Activated T-helper 9 cell treated with anti-CD3 and anti-CD28 coated beads, Interleukin-2, amount 50 U/mL, for 16 hours (primary cell): ENCODE measurements at places on chromosomes 2 and 18.

DNA sequence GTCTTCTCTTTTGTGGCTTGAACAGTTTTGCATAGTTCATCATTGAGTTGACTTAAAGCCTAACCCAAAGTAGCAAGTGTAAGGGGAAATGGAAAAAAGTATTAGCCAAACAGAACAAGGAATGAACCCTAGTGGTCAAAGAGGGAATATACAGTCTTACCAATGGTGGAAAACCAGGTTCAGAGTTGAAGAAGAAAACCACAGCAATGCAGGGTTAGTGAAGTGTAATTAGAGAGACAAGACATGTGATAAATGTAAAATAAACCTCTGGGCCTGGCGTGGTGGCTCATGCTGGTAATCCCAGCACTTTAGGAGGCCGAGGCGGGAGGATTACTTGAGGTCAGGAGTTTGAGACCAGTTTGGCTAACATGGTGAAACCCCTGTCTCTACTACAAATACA is 2.4 kb downstream of the TTN start:
- no peak for DNase-seq

DNA sequence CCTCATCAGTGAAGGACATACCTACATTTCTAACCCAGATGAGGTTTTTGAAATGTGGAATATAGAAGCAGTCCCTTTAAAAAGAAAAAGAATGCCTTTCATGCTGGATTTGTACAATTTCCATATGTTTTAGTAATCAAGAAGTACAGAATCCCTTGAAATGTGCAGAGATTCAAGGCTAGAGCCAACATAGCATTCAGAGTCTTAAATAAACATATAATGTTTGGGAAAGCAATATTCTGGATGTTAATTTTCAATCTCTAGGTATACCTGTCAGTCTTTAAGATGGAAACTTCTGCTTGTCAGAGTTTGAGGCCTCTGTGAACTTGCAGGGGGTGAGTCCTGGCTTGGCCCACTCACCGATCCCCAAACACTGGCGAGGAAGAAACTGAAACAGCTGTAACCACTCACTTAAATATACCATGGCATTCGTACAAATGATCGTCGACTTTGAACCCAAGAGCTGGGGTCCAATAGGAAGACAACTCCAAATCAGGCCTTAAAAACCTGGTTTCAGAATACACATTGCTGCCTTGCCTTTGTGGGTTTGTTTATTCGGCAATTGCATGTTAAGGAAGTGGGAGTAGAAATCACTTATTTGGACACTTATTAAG is 132.8 kb upstream of the NCK2 start:
- DNase-seq = no peak

DNA sequence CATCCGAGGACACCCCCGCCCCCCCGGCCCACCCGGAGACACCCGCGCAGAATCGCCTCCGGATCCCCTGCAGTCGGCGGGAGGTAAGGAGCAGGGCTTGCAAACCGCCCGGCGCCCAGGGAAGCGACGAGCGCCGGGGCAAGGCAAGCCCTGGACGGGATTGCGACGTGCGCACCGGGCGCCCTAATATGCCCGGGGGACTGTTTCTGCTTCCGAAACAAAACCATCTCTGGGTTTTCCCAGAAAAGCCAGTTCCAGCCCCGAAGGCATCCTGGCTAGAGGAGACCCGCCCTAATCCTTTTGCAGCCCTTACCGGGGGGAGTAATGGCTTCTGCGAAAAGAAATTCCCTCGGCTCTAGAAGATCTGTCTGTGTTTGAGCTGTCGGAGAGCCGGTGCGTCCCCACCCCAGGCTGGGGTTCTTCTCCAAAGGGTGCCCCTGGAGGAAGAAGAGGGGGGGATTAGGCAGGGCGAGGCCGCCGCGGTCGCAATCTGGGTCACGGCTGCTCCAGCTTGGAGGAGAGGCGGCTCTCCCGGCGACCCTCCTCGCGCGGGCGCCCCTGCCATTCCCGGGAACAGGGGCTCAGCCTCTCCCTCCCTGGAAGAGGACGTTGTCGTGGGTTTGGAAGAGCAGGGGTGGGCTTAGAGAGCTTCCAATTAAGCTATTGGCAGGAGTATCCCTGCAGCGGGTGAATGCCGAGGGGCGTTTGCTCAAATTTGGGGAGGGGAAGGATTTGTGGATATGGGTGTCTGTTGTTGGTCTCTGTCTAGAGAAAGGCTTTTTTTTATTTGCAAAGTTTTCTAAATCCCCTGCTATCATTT is 521 bp downstream of the MYCN start:
- no peak for DNase-seq

DNA sequence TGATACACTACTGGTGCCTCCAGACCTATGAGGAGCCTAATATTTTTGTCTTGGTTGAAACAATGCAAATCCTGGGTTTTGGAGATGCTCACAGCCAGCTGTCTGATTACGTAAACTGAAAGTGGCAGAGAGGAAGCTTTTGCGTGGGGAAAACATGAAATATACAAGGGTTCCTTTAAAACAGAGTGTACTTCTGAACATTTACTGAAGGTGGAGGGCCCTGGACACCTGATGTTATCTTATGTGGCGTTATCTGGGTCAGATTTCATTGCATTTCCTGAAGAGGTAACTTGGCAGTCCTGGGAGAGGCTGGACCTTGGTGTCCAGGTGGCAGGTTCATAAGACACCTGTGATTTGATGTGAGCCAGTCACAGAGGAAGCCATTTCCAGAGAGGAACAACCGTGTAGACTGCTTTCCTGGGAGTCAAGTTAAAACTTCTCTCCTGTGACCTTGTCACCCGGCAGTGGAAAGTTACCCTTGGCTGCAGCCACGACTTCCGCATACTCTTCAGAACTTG is 105.0 kb downstream of the NEDD4L start:
- DNase-seq = no peak

DNA sequence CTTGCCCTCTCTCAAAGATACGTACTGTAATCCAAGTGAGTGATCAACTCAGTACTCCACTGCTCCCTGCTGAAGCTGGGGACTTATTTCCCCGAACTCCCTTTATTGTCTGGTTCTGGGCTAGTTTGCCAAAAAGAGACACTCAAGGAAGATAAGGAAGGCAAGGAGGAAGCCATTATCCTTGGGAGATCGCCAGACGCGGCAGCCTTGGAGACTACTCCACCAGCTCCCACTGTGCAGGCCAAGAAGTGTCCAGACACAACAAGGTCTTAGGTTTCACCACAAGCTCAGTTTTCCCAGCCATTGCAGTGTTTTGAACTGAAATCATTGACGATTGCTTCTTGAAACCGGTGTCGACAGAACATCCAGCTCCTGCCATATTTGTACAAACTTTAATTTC is 439.6 kb upstream of the UBE2E3 start:
- no peak for DNase-seq
